CD4-positive, alpha-beta T cell treated with Interleukin-6 for 4 hours (primary cell): ENCODE measurements at places on chromosomes 1 and 21.
A peak's percentile ranks its signal among the peaks of the same experiment; 100 is the strongest.

- DNase-seq: no peak
Measured at GRCh38 chr1:110504226-110504625, 14.7 kb downstream of the KCNA10 start.

- no peak for DNase-seq
Measured at GRCh38 chr21:27424601-27425000, 457.7 kb upstream of the ADAMTS5 start.

DNA sequence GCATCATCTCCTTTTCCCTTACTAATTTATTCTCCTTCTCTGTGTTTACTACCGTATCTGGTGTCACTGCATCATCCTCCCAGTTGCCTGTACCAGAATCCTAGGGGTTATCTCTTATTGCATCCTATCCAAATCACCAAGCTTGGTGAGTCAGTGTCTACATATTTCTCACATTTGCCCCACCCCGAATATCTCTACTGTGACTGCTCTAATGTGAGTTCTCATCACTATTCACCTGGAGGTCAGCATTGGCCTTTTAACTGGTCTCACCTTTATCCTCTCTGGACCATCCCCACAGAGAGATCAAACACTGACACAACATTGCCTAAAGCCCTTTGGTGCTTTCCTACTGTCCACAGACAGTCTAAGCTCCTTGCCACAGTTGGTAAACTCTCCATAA lies 45.7 kb upstream of the ZNF648 start:
- no peak for DNase-seq

GRCh38 chr1:13540866-13541265 lies 27.1 kb upstream of the LRRC38 start:
- no peak for DNase-seq

DNA sequence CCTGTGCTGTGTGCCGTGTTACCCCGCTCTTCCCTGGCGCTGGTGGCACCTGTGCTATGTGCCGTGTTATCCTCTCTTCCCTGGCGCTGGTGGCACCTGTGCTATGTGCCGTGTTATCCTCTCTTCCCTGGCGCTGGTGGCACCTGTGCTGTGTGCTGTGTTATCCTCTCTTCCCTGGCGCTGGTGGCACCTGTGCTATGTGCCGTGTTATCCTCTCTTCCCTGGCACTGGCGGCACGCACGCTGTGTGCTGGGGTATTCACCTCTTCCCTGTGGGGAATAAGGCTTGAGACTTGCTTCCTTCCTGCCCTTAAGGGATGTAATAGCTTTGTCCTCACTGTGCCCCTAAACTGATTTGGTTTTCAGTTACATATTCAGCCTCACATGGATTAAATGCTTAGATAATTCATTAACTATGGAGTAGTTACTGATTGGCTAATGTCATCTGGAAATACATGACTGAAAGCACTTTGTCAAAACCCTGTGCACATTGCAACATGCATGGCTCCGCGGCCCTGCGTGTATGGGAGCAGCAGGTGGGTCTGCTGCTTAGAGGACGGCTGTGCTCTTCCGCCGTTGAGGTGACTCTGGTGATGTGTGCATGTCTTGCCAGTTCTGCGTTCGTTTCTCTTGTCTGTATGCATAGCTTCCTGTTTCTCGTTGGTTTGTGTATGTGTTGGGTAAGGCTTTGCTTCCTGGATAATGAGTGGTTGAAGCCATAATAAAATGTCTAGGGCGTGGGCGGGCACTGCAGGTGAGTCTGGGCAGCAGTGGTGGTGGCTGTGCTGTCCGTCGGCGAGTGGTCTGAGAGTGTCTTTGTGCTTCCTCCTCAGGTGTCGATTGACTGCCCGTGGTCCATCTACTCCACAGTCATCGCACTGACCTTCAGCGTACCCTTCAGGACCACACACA lies 17.9 kb upstream of the PWP2 start:
- DNase-seq: peak; percentile 73

DNA sequence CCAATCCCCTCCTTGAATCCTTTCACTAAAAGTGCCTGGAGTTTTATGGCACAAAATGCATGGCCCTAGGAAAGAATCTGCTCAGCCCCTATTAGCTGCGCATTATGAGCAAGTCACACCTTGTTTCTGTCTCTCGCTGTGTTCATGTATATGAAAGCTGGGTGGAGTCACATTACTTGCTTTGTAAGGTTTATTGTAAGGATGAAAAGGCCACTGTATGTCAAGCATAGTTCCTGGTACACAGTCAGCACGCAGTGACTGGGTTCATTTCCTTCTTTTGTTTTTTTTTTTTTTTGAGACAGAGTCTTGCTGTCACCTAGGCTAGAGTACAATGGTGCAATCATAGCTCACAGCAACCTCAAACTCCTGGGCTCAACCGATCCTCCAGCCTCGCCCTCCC lies 6.7 kb upstream of the SLC9A1 start:
- peak; percentile 39 for DNase-seq

- no peak for DNase-seq
Measured at GRCh38 chr1:118042501-118042900, 113.0 kb downstream of the WDR3 start.

DNA sequence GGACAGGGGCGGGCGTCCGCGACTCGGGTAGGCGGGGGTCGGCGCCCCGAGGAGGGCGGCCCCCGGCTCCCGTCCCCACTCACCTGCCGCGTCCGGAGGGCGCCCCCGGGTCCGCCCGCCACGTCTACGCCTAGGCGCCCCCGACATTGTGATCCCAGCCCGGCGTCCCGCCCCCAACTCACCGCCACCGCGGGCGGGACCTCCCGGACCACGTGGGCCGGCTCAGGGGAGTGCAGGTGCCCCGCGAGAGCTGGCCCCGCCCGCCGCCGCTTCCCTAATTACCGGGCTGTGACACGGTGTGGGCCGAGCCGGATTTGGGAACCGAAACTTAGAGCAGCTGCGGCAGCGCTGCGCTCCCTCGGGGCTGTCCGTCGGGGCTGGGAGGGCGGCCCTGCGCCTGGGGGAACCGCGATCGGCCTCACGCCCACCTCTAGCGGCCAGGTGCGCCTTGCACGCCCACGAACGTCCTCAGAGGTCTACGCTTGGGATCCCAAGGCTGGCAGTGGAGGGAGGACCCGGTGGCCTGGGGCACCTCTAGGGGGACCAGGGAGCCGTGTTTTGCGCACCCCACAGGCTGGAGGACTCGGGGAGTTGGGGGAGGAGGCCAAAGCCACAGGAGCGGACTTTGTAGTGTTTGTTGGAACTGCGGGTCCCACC lies 521 bp upstream of the NADK start:
- peak; percentile 88 for DNase-seq

DNA sequence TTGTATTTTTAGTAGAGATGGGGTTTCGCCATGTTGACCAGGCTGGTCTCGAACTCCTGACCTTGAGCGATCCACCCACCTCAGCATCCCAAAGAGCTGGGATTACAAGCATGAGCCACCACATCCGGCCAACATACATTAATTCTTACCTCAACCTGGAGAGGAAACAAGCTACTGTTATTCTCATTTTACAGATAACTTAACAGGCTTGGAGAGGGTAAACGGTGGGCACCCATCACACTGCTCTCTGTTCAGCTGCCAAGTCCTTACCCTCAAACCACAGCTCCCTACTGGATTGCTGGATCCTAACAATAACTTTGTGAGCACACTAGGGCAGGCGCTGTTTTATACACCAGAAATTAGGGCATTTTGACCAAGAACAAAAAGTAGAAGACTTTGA lies 93.6 kb upstream of the BARHL2 start:
- DNase-seq: no peak

- peak; percentile 48 for DNase-seq
Measured at GRCh38 chr1:111516005-111516535, 12.6 kb upstream of the ADORA3 start.
